Ammon's horn (tissue), 1 donor: ENCODE measurements at places on chromosomes 1 and 21.

GRCh38 chr1:222785529-222785928 is 29.3 kb upstream of the DISP1 start:
- DNase-seq: no peak

GRCh38 chr1:34477632-34478141 is 277.2 kb upstream of the GJB5 start:
- DNase-seq: no peak

- DNase-seq: no peak
Measured at GRCh38 chr21:21146587-21147373, 148.6 kb downstream of the NCAM2 start.

- no peak for DNase-seq
Measured at GRCh38 chr21:24976238-24976637, 631.0 kb downstream of the MRPL39 start.

DNA sequence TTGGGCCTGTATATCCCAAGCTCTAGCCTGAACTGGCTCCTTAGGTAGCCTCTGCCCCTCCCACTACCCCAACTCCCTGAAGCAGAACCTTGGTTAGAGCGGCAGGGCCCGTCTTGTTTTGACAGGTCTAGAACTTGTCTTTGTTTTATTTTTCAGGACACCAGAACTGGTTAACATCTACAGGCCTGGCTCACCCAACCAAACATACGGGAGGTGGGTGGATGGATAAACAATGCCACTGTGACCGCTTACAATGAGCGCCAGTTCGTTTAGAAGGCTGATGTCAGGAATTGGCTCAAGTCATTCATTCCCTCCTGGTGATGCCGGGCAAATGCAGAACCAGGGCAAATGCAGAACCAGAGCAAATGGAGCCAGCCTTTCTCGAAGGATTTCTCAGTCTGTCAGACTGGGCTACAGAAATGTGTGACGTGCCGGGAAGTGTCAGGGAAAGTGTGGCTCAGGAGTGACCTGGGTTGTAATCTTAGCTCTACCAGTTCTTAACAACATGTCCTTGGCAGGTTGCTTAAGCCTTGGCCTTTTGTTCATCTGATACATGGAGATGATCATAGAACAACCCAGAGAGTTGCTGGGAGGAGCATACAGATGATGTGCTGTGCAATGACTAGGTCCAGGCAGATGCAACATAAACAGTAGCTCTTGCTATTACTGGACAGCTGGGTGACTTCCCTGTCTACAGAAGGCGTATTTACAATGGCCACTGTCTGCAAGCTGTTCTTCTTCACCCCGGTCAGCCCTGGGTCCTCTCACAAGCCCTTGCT is 30.5 kb upstream of the BTG2 start:
- DNase-seq: peak; percentile 93
